Thyroid gland (tissue), 4 donors: ENCODE measurements at places on chromosomes 7 and 10. TPM values are rescaled to one million over a fixed set of nuclear protein-coding genes. Genes with fewer than 3 reads are reported as not detected.
A peak's percentile ranks its signal among the peaks of the same experiment; 100 is the strongest.

GRCh38 chr7:124310934-124311390 lies 278.1 kb upstream of the TMEM229A start:
- H3K4me1 ChIP-seq, result no peaks in the 10 kb centered on the region
- DNase-seq, result no peak
- no peaks in the 10 kb centered on the region for H3K36me3 ChIP-seq
- H3K4me3 ChIP-seq, result no peak overlapping the region
- no peak overlapping the region for H3K27ac ChIP-seq

DNA sequence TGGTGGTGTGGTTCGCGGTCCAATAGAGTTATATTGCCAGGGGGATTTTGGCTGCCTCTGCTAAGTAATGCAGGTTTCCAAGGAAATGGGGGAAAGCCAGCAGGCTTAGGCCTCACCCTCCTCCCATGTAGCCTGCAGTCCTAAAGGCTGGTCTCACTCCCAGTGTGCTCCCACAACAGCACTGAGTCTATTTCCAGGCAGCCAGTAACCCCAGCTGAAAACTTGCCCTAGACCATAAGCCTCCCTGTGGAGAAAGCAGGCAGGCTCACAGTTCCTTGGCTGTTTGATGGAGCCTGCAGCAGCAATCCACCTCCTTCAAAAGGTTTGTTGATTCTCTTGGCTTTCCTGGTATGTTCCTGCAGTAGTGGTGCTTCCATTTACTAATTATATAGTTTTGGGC lies 220.0 kb upstream of the ZNF804B start:
- H3K4me1 ChIP-seq, result no peaks in the 10 kb centered on the region
- no peaks in the 10 kb centered on the region for H3K27me3 ChIP-seq
- no peak for DNase-seq
- H3K36me3 ChIP-seq, result no peaks in the 10 kb centered on the region
- H3K4me3 ChIP-seq, result no peak overlapping the region

GRCh38 chr10:110368556-110368955 lies 63.8 kb upstream of the SMNDC1 start:
- H3K36me3 ChIP-seq, result no peaks in the 10 kb centered on the region
- H3K27ac ChIP-seq, result no peak overlapping the region
- no peaks in the 10 kb centered on the region for H3K4me1 ChIP-seq
- no peak for DNase-seq
- no peaks in the 10 kb centered on the region for H3K27me3 ChIP-seq

- peak; percentile 78 for DNase-seq
- H3K4me3 ChIP-seq, result no peak overlapping the region
- H3K27me3 ChIP-seq, result no peaks in the 10 kb centered on the region
- H3K36me3 ChIP-seq, result no peaks in the 10 kb centered on the region
- peaks cover 10% of the 10 kb centered on the region for H3K4me1 ChIP-seq
- H3K27ac ChIP-seq, result peak overlapping the region; percentile 25
These were observed 21.6 kb upstream of the GIMAP8 start for GRCh38 chr7:150428671-150429451.

Gene PPP1R17
- not detected for total RNA-seq

GRCh38 chr10:124724279-124725027 lies 19.7 kb downstream of the FAM53B start:
- H3K27ac ChIP-seq, result peak overlapping the region; percentile 80
- no peaks in the 10 kb centered on the region for H3K36me3 ChIP-seq
- peak; percentile 49 for DNase-seq
- H3K27me3 ChIP-seq, result no peaks in the 10 kb centered on the region
- peaks cover 89% of the 10 kb centered on the region for H3K4me1 ChIP-seq

- DNase-seq, result peak; percentile 56
- H3K4me3 ChIP-seq, result no peak overlapping the region
These were observed 97.5 kb downstream of the FAM53B start for GRCh38 chr10:124646483-124647352.

- H3K36me3 ChIP-seq, result no peaks in the 10 kb centered on the region
- no peaks in the 10 kb centered on the region for H3K27me3 ChIP-seq
- no peak for DNase-seq
These were observed 73.5 kb downstream of the SAMD9 start for GRCh38 chr7:93044147-93044810.

DNA sequence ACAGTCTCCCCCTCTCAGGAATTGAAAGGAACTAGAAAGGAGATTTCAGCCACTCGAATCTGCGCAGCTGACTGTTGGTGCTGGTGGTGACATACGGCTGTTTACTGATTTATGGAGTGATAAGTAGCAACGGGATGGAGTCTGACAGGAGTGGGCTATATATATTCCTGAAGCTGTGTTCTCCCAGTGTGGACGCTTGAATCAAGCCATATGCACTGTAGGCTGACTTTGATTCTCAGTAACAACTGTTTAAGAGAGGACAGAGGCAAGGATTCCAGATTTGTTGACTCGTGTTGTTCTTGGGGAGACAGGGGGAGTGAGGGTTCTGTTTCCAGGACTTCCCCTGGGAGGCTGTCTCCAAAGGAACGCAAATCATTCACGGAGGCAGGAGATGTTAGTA lies 260.1 kb upstream of the AUTS2 start:
- no peaks in the 10 kb centered on the region for H3K27me3 ChIP-seq
- no peak overlapping the region for H3K4me3 ChIP-seq
- H3K36me3 ChIP-seq, result no peaks in the 10 kb centered on the region
- H3K4me1 ChIP-seq, result no peaks in the 10 kb centered on the region

- H3K36me3 ChIP-seq, result no peaks in the 10 kb centered on the region
- peaks cover 25% of the 10 kb centered on the region for H3K4me1 ChIP-seq
- H3K27ac ChIP-seq, result no peak overlapping the region
- no peak for DNase-seq
These were observed 111.0 kb downstream of the KAT6B start for GRCh38 chr10:74937266-74937856.

DNA sequence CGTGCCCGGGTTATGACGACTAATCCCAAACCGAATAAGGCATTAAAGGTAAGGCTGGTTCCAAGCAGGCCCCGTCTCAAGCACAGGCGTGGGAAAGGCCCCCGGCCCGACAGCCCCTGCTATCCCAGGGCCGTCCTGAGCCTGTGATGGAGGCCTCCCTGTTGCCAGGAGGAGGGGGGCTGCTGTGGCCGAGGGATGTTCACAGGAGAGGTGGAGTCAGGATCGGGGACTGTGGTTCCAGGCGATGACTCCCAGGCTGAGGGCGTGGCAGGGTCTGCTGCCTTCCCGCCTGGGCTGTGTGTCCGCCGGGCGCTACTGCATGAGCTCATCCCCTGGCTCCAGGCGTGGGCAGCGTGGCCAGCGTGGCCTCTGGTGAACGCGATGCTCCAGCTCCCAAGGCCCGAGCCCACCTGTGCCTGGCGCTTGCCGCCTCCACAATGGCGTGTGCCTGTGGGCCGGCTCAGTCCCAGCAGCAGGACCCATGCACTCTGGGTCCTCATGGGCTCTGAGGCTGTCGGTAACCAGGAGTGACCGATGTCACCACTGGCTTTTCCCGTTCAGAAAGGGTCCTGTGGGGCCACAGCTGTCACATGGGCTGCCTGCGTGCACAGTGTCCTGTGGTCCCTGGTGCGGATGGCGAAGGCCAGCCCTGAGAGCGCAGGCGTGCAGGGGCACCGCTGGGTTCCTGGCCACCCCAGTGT lies 8.8 kb downstream of the MAFK start:
- no peaks in the 10 kb centered on the region for H3K27me3 ChIP-seq
- DNase-seq, result no peak
- H3K4me3 ChIP-seq, result no peak overlapping the region
- peak overlapping the region; percentile 94 for H3K27ac ChIP-seq
- H3K36me3 ChIP-seq, result peaks cover 27% of the 10 kb centered on the region
- H3K4me1 ChIP-seq, result peaks cover 18% of the 10 kb centered on the region

Gene LRRN3
- 15.9 TPM for total RNA-seq

DNA sequence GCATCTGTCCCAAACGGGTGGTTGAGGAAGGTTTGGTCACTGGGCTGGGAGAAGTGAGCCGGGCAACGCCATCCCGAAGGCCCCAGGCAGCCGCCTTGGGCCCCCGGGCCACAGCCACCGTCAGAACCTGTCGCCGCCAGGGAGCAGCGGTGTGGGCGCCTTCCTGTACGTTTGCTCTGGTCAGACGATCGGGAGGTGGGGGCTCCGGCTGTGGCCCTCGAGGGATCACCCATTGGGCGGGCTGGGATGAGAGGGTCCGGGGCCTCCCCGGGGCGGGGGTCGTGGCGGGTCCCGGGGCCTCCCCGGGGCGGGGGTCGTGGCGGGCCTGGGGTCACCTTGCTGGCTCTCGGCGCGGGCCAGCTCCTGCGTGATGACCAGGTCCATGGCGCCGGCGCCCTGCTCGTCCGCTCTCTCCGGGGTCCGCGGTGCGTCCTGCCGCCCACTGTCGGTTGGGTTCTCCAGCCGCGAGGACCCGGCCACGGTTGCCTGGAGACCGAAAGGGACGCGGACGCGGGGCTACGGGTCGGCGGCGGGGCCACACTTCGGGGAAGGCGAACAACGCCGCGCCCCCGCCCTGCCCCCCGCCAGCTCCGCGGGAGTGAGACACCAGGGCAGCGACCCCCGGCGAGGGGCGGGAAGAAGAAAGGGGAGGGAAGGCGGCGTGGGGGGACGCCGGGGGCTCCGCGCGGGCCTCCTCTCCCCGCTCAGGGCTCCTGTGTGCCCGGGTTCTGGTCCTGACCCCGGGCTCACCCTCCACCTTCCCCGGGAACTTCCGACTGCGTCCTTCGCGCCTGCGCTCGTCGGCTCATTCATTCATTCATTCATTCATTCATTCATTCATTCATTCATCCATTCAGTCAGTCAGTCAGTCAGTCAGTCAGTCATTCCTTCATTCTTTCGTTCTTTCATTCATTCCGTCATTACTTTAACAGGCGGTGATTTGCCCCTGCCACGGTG lies at the start of gene CFAP46:
Gene CFAP46, minus strand, starts transcription at position 470 of the 957 bp plus-strand sequence. Its CDS starts 86 bp downstream, at position 384.
- DNase-seq, result peak; percentile 80
- H3K4me3 ChIP-seq, result peak within 1 kb of the TSS; percentile 54
- H3K27ac ChIP-seq, result no peak within 1 kb of the TSS
- no peaks in the 10 kb centered on the region for H3K27me3 ChIP-seq
- H3K36me3 ChIP-seq, result no peaks in the 10 kb centered on the region
- H3K4me1 ChIP-seq, result peaks cover 10% of the 10 kb centered on the region

- H3K4me1 ChIP-seq, result no peaks in the 10 kb centered on the region
- no peaks in the 10 kb centered on the region for H3K27me3 ChIP-seq
- H3K27ac ChIP-seq, result no peak overlapping the region
- H3K4me3 ChIP-seq, result no peak overlapping the region
- no peaks in the 10 kb centered on the region for H3K36me3 ChIP-seq
These were observed 43.0 kb downstream of the CH25H start for GRCh38 chr10:89164080-89164479.

Gene CAV1
- total RNA-seq, result 303 TPM

Gene UPF2
- total RNA-seq, result 22.8 TPM

Gene ITPRID1
- total RNA-seq, result not detected

- no peaks in the 10 kb centered on the region for H3K36me3 ChIP-seq
- H3K4me3 ChIP-seq, result no peak overlapping the region
- DNase-seq, result peak; percentile 60
- H3K4me1 ChIP-seq, result peaks cover 8% of the 10 kb centered on the region
These were observed 47.7 kb upstream of the TRIM8 start for GRCh38 chr10:102596506-102596971.

DNA sequence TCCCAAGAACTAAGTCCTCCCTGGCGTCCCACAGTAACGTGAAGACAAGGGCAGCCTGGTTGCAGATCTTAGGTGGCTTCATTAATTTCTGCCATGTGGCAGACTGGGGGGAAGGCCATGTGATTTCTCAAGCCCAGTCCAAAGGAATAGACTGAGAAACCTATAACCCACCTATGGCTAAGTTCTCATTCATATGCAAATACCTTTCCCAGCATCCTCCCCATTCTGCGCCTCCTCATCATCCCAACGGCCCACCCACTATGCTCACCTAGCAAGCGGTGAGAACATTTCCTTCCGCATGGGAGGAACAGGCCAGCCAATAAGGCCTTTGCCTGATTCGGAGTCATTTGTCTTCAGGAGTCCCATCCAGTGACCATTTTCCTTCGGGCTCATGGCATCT lies 8.2 kb upstream of the CLEC2L start:
- H3K4me1 ChIP-seq, result no peaks in the 10 kb centered on the region
- no peak overlapping the region for H3K4me3 ChIP-seq
- no peak for DNase-seq
- no peaks in the 10 kb centered on the region for H3K27me3 ChIP-seq
- no peaks in the 10 kb centered on the region for H3K36me3 ChIP-seq
- H3K27ac ChIP-seq, result no peak overlapping the region

DNA sequence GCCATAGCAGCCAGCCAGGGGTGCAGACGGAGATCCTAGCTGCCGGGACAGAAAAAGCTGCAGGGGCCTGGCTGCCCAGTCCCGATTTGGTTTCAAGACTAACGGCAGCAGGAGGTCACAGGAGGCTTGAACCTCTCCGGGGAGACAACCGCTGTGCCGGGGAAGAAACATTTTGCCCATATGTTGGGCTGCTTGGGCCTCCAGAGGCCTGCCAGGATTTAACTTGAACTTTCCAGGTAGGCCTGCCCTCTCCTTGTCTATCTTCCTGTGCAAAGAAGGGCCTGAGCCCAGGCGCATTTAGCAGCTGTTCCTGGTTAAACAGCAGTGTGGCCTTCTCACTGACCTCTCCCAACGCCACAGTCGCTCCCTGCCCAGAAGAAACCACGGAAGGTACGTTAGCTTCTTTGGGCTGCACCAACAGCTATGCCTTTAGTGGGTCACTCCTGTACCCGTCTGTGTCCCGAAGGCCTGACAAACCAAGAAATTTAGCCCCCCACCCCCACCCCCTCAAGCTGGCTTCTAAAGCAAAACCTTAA lies 17.1 kb upstream of the PTF1A start:
- peaks cover 15% of the 10 kb centered on the region for H3K4me1 ChIP-seq
- DNase-seq, result no peak
- H3K27ac ChIP-seq, result no peak overlapping the region
- no peaks in the 10 kb centered on the region for H3K36me3 ChIP-seq
- no peak overlapping the region for H3K4me3 ChIP-seq
- H3K27me3 ChIP-seq, result peaks cover 25% of the 10 kb centered on the region

GRCh38 chr10:88174391-88174790 lies 311.0 kb downstream of the PTEN start:
- no peaks in the 10 kb centered on the region for H3K36me3 ChIP-seq
- no peak overlapping the region for H3K4me3 ChIP-seq
- H3K27me3 ChIP-seq, result no peaks in the 10 kb centered on the region
- H3K27ac ChIP-seq, result no peak overlapping the region
- no peak for DNase-seq

Gene SPDYE5
- not detected for total RNA-seq

Gene PDGFA
- total RNA-seq, result 6.6 TPM

DNA sequence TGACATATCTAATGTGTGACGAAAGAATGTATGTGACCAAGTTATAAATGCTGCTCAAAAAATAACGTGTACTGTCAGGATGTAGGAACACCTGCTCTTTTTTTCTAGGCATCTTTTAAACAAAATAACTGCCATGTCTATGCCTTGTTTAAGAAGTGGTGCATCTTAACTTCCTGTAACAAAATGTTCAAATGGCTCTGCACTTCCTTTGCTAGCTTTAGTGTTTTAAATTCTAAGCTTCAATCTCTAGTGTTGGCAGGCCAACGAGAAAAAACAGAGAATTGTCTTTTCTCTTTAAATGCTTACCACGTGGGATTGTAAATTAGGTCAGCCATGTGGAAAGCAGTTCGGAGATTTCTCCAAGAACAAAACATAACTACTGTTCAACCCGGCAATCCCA lies 14.6 kb upstream of the PDSS1 start:
- no peaks in the 10 kb centered on the region for H3K27me3 ChIP-seq
- no peaks in the 10 kb centered on the region for H3K36me3 ChIP-seq
- no peaks in the 10 kb centered on the region for H3K4me1 ChIP-seq
- no peak overlapping the region for H3K4me3 ChIP-seq
- H3K27ac ChIP-seq, result no peak overlapping the region
